AG04449 (cell line): ENCODE measurements at places on chromosomes 7 and 10.

DNA sequence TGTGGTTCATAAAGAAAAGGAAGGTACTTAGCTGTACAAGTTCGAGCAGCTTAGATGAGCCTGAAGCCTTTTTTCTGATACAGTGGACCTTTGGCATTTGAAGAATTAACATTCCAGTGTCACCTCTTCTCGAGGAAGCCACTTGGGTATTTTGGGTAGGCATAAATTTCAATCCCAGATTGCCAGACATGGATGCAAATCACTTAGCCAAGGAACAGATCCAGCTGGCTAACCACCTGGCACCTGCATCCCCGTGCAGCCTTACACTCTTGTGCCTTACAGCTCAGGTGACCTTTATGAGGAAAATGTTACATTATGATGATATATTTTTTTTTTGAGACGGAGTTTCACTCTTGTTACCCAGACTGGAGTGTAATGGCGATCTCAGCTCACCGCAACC lies 16.0 kb upstream of the ATOH7 start:
- no peak for DNase-seq

GRCh38 chr10:84696610-84697009 lies 368.2 kb downstream of the CCSER2 start:
- DNase-seq, result no peak

GRCh38 chr10:60209874-60210570 lies 179.7 kb downstream of the ANK3 start:
- DNase-seq, result no peak

DNA sequence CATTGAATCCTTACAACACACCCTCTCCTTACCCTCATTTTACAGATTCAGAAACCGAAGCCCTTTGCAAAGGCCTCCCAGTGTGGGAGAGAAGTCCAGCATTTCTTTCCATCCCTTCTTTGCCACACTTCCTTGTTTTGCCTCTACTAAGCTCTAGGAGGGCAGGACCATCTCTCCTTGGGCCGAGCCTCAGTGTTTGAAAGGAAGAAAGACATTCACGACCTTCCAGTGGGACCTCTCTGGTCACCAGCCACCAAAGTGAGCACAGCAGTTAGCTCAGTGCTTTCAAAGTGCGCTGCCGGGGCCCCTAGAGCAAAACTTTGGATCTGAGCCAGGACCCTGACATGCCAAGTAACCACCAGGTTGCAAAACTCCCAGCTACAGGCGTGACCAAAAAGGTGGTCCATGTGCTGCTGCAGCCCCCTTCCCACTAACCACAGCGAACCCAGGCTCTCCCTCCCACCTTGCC lies 12.4 kb downstream of the CTBP2 start:
- DNase-seq, result no peak

GRCh38 chr10:118106426-118106825 lies 59.7 kb upstream of the RAB11FIP2 start:
- DNase-seq, result no peak

DNA sequence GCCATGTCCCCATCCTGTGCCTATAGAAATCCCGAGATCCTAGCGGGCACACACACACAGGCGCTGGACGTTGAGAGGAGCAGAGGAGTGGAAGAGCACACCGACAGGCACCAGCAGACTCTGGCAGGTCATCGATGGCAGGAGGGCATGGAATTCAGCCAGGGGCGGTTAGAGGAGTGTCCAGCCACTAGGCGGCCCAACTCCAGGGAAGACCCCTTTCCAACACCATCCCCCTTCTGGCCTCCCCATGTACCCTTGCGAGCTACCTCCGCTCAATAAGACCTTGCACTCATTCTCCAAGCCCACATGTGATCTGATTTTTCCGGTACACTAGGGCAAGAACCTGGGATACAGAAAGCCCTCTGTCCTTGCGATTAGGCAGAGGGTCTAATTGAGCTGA lies 356.0 kb upstream of the DPP6 start:
- DNase-seq, result no peak

DNA sequence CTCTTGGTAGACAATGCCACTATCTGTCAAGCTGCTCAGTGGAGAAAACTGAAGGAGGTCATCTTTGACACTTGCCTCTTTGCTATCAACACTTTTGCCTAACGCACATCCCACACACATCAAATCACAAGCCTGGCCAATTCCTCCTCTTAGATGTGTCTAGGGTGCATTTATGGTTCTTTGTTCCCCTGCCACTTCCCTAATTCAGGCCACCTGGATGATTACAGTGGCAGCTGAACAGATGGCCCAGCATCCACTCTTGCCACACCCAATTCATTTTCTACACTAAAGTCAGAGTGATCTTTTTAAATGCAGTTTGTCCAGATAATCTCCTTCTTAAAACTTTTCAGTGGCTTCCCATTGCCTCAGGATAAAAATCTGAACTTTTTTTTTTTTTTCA lies 58.6 kb downstream of the LAMB4 start:
- no peak for DNase-seq

- no peak for DNase-seq
These were observed 63.6 kb upstream of the INSIG1 start for GRCh38 chr7:155234158-155234492.

DNA sequence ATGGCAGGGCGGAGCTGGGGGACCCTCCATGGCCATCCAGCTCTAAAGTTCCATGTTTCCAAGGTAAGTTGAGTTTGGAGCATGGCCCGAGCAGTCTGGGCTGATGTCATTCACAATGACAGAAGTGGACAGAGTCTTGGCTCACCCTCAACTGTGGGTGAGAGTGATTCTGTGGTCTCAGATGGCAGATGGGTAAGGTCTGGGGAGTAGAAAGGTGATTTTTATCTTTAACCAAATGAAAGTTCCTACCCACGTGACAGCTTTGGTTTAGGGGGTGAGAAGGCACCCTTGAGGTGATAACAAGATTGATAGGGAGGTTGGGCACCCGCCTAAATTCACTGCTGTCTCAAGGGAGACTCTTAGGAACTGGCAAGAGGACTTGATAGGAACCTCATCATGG lies 57.6 kb upstream of the PDZD8 start:
- DNase-seq, result no peak

- no peak for DNase-seq
These were observed 15.8 kb downstream of the OSBPL3 start for GRCh38 chr7:24964191-24964590.

DNA sequence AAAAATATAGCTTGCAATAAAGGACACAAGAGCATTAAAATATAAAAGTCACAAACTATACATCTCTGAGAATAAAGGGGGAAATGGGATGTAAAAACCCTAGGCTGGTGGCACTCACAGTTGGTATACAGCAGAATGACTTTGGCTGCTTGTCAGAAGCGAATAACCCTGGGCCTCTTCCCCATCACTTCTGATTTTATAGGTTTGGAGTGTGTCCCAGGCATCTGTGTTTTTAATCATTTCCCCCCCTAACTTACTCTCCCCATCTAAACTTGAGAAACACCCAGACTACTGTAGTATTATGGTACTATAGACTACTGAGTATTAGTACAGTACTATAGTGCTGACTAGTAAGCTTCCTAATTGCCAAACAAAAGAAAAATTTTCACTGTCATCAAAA lies 1.8 kb upstream of the RPA3 start:
- no peak for DNase-seq

- DNase-seq, result no peak
These were observed 107.2 kb downstream of the COBL start for GRCh38 chr7:51209426-51209825.
